Retinal pigment epithelial cell (primary cell): ENCODE measurements at places on chromosomes 1 and 21.

- no peak for DNase-seq
Measured at GRCh38 chr1:61612602-61613001, 112.3 kb downstream of the TM2D1 start.

- DNase-seq = no peak
Measured at GRCh38 chr1:233463333-233463732, 135.8 kb downstream of the MAP3K21 start.

- no peak for DNase-seq
Measured at GRCh38 chr21:38297194-38297631, 40.4 kb downstream of the KCNJ15 start.

DNA sequence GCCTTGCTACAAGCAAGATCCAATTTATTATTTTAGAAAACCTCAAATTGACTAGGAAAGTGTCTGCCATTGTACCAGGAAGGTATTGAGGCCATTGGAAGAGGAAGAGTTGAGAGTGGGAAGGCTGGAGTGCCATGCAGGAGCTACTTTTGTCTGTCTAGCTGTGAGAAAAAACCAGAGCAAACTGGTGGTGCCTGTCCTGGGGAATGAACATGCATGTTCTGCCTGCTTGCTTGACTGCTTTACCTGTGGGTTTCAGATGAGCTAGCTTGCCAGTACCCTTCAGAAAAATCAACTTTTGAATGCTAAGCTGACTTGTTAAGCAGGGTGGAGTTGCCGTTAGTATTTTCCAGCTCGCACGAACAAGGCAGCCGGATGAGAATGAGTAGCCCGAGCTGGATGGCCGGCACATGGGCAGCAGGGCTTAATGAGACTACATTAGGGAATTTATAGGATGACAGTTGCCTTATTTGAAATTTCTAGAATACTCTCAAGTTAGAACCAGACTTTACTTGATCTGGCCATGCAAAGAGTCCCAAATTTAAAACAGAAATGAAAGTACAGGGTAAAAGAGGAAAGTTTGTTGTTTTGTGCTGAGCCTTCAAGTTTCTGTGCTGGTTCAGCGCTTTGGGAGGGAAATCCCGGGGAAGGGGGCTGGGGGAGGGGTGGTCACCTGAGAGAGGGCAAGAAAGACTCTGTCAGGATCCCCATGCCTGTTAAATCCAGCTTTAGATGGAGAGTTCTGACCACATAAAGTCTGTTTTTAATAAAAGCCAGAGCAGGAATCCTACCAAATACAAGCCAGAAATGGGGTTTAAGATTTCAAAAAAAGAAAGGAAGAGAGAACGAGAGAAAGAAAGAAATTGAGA is 29.6 kb upstream of the C1orf105 start:
- DNase-seq = no peak

DNA sequence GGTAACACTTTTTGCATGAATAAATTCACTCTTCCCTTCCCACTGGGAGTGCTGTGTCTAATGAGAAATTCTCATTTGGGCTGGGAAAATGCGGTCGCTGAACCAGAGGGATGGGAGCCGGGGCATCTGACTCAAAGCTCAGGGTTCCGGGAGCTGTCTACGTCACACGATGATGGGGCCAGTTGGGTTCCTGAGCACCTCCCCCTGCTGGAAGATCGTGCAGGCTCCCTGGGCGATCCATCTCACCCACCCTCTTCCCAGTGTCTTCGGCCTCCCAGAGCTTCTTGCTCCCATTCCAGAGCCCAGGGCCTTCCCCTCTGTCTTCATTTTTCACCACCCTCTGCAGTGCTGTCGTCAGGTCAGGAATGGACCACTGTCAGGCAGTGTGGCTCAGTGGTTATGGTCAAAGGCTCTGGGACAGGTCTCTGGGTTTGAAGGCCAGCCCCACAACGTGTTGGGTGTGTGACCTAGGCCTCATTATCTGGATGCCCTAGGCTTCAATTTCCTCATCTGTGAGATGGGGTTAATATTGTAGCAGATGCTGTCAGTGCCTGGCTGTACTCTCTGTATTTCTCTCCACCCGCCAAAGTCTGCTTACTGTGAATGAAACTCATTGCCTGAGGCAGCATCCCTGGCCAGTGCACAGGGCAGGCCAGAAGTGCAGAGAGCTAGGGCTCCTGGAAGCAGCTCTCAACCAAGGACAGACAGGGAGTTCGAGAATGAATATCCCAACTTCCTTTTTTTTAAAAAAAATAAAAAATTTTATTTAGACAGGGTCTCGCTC is 31.8 kb downstream of the IGSF21 start:
- DNase-seq = no peak

DNA sequence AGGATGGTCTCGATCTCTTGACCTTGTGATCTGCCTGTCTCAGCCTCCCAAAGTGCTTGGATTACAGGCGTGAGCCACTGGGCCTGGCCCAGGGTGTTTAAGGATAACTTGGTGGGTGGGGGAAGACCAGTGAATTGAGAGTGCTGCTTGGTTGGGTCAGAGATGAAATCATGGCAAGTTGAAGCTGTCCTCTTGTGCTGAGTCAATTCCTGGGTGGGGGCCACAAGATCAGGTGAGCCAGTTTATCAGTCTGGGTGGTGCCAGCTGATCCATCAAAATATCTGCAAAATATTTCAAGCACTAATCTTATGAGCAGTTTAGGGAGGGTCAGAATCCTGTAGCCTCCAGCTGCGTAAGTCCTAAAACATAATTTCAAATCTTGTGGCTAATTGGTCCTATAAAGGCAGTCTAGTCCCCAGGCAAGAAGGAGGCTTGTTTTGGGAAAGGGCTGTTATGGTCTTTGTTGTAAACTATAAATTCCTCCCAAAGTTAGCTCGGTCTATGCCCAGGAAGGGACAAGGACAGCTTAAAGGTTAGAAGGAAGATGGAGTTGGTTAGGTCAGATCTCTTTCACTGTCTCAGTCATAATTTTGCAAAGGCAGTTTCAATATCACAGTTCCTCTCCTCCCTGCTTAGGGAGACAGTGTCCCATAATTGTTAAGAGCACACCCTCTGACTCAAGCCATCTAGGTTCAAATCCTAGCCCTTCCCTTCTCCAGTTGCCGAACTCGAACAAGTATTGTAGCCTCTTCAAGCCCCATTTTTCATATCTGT is 66.8 kb upstream of the BACH1 start:
- DNase-seq = no peak

GRCh38 chr1:59195151-59195550 is 101.7 kb upstream of the FGGY start:
- DNase-seq = no peak

DNA sequence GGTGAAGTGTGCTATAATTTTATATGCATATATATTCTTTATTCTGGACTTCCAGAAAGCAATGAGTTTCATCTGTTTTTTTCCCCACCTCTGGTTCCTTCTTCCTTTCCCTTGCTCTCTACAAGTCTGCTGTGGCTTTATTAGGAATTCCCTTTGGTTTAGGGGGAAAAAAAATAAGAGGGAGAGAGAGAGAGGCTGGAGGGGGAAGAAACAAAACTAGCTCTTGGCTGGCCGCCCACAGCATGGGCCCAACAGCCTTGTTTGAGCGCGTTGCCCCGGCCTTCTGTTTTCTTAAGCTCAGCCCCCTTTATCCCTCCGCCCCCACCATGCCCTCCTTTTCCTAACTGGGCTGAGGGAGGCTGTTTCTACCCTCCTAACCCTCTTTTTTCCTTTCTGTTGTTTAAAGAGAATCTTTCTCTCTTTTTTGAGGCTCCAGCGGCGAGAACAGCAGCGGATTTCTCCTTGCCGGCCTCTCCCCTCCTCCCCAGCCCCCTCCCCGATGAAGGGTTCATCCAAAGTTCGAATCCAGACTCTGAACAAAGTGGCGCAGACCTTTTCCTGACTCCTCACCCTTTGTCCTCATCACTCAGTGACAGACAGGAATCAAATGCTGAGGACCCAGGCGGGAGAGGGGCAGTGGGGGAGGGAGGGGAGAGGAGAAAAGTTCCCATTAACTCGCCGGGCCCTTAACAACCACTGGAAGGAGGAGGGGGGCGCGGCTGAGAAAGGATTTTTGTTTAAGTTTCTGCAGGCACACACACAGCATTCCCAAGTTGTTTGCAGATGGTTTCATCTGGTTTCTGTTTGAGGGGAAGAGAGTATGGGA is 29.7 kb downstream of the PBX1 start:
- DNase-seq = no peak

DNA sequence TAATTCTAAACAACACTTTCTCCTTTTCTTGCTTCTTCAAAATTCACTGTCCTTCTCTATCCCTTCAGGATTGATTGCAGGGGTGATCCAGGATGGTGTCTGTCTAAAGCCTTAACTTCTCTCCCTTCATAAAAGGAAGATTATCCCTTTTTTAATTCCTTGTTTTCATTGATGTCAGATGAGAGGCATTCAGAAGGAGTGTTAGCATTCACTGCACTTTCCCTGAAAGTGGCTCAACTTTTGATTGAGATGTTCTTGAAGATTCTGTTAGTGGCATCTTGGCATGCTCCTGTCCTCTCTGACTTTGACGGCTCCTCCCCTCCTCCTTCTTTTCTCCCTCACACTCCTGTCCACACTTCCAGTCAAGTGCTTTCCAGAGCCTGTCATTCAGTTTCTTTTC is 71.6 kb downstream of the ST6GALNAC3 start:
- DNase-seq = no peak
